AG04449 (cell line): ENCODE measurements at places on chromosomes 6 and 20.

DNA sequence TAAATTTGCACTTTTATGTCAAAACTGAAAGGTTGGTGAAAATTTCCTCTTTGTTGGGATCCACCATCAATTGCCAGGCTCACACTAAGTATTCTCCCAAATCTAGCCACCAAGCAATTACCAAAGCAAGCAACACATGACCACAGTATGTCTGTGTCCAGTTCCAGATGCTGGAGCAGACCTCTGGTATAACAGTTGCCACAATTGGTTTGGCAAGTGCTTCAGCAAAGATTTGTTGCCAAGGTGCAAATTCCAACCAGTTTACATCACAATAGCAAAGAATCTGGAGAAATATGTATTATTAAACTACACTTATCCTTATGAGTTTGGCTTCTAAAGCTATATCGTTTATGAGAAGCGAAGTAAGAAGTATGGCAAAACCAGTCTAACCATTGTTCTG, 6.4 kb downstream of the GTF2H5 start:
- peak; percentile 86 for DNase-seq

DNA sequence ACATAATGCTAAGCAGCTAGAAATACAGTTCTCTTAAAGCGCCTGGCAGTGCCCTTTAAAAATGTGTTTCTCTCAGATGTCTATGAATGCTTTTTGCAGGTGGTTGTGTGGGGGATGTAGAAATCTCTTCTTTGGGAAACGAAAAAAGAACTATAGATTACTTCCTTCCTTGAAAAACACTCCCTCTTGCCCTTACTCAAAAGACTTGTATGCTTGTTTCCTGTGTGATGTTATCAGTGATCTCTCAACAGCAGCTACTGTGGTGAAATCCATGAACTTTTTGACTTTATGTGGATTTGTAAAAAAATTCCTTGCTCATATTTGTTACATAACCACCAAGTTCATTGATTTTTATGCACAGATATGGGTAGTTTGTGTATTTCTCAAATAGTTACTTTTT, 916.5 kb downstream of the QKI start:
- no peak for DNase-seq

DNA sequence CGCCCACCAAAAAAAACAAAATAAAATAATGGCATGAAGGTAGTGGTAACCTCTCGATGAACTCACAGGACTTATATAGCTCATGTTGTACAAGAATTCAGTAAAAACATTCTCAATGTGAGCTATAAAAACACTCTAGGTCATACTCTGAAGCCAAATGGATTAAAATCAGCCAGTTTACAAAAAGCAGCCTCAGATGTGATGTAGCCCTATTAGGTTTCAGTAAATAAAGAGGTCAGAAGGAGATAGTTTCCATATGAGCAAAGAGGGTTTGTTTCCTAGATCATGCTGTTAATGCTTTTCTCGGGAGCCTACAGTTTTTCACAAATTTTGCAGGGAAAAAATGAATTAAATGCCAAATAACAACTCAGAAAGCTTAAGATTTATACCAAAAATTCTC, 319.5 kb upstream of the HSF2 start:
- no peak for DNase-seq

DNA sequence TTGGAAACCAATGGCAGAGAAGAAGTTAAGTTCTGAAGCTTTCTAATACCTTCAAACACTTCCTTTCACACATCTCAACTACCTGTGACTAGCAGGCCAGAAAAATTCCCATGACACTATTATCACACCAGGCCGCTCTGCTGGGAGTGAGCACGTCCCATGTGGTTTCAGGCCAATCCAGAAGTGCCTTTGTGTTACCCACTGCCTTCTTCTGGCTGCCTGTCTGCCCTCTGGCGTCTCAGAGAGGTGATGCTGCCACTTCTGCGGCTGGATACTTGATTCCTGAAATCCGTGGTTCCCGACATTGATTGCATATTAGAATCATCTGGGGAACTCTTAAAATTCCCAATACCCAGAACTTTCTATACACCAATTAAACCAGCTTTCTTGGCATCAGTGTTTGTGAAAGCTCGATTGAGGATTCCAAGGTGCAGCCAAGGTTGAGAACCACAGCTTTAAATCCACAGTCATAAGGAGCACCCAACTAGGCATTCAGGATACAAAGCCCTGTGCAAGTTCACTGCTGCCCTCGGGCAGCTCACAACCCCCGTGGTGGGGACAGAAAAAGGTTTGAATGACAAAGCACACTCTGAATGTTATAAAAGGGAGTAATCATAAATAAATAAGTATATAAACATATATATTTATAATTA, 65.6 kb downstream of the STMND1 start:
- DNase-seq: no peak

GRCh38 chr6:56527934-56528333, 114.8 kb downstream of the DST start:
- no peak for DNase-seq

GRCh38 chr20:7935027-7935551, 5.2 kb downstream of the HAO1 start:
- no peak for DNase-seq

- no peak for DNase-seq
Measured at GRCh38 chr20:59165396-59165795, 1.8 kb downstream of the ZNF831 start.

DNA sequence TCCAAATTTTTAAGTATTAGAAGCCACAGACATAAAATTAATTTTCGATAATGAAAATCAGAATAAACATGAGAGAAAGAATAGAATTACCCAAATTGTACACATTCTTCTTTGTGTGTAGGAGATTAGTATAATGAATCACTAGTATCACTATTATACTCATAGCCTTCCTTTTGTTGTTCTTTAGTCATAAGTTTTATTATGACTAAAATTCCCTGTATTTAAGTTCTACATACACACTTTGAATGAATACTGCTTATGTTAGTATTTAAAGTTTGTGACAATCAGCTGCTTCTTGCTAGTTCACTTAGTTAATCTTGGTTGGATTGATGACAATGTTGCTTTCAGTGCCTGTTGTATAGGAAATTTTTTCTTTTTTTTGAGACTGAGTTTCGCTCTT, 72.7 kb downstream of the CCDC170 start:
- no peak for DNase-seq

DNA sequence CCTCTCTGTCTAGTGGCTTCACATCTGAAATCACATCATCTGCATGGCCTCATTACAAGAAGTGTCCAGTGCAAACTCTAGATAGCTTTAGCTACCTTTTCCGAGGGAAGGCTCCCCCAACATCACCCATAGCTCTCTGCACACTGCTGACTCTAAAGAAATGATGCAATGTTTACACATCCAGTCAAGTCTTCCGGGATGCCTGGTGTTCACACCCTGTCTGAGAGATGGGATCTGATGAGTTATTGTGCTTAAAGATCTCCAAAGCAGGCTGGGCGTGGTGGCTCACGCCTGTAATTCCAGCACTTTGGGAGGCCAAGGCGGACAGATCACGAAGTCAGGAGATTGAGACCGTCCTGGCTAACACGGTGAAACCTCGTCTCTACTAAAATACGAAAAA, 404.6 kb upstream of the IRAK1BP1 start:
- no peak for DNase-seq

DNA sequence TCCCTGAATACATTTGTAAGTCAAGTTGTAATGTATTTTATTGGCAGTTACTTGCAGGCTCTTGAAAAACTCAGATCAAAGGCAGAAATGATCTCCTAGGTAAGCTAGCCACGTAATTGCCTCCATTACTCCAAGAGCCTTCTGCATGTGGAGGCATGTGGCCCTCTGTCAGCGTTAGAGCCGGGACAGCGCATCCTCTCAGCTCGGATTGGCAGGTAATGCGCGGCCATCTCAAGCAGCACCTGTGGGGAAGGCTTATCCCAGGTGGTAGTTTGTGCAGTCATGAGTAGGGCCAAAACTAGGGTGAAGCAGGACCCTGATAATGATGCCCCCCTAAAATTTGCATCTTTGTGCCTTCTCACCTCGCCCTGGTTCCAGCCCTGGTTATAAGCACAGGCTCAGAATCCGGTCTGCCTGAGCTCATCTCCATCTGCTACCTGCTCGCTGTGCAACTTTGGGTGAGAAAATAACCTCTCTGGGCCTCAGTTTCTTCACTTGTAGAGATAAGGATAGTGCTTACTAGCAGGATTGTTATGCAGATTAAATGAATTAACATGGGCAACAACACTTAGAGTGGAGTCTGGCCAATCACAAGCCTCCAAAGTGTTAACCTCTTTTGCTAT, 157.5 kb upstream of the PMEPA1 start:
- no peak for DNase-seq

DNA sequence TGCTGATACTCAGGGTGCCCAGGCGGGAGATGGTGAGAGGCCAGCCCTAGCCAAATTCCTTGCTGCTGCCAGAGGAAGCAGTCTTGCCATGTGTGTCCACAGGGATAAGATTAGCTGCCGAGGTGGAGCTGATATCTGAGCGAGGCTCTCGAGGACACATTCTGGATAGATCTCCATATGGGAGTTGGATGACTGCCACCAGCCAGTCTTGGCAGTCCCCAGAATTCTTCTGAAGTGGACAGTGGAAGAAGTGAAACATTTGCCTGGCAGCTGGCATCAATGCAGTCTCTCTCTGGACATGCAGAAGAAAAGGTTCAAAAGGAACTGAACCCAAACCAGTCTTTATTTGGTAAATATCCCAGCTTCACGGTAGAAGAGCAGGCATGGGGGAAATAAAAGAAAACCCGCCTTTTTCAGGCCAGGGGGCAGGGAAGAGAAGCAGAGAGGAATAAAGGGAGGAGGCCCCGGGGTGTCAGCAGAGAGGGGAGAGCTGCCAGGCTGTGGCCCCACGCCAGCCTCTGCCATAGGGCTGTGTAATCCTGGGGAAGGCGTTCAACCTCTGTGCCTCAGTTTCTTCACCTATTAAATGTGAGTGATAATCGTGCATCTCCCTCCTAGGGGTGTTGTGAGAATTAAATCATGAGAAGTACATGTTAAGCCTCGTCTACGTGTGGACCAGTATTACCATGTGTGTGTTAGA, 3.7 kb upstream of the FUCA2 start:
- no peak for DNase-seq

DNA sequence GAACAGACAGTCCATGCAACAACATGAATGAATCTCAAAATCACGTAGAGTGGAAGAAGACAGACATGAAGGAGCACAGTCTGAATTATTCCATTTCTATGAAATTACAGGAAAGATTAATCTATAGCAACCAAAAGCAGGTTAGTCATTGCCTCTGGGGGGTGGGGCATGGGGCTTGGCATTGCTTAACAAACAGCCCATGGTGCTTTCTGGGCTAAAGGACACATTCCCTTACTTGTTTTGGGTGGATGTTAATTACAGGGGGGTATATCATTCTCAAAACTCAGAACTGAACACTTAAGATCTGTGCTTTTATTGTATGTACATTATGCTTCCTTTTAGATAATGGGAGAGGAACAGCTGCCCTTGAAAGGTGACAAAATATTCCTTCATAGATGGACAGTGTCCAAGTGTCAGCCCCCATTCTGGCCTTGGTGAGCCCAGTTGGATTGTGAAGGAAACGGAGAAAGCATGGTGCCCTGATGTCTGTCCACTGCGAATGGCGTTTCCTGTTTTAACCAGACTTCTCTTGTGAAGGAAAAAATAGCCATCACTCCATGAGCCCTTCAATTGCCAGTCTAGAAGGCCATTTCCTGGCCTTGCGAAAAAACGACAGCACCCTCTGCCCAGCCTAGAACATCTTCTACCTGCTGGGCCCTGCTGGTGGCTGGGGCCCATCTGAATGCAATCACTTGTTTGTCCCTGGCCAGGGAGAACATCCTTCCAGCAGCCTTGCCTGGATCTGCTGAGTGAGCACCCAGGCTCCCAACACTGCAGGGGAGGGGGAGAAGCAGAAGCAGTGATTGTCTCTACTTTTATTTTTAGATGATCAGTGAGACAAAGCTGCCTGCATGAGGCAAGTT, 179.7 kb downstream of the BCAS1 start:
- DNase-seq: no peak

DNA sequence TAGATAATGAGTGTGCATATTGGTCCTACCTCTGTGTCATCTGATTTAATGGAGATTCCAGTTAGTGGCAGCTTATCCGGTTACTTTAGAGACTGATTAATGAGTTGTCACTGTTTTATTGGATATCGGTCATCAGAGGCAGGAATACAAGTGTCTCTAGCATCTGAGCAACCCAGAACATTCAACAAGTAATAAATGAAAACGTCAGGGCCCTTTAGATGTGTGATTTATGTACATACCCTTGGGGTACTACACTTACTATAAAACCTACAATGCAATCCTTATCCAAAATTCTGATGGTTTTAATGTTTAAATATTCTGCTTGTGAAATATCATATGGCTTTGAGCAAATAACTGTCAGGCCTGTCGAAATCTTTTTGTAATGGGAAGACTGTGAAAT, 1117.9 kb upstream of the FLRT3 start:
- no peak for DNase-seq

- DNase-seq: no peak
Measured at GRCh38 chr6:75438442-75439116, 55.0 kb downstream of the FILIP1 start.

GRCh38 chr6:113734982-113735381, 122.2 kb upstream of the MARCKS start:
- no peak for DNase-seq

DNA sequence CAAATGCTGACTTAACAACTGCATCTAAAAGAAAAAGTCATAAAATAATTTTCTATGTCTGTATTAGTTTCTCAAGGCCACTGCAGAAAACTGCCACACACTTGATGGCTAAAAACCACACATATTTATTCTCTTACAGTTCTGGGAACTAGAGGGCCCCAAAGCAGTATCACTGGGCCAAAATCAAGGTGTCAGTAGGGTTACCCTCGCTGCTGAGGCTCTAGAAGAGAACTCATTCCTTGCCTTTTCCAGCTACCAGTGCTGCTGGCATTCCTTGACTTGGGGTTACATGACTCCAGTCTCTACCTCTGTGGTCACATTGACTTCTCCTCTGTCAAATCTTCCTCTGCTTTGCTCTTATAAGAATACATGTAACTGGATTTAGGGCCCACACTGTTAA, 124.6 kb upstream of the THEMIS start:
- DNase-seq: no peak

DNA sequence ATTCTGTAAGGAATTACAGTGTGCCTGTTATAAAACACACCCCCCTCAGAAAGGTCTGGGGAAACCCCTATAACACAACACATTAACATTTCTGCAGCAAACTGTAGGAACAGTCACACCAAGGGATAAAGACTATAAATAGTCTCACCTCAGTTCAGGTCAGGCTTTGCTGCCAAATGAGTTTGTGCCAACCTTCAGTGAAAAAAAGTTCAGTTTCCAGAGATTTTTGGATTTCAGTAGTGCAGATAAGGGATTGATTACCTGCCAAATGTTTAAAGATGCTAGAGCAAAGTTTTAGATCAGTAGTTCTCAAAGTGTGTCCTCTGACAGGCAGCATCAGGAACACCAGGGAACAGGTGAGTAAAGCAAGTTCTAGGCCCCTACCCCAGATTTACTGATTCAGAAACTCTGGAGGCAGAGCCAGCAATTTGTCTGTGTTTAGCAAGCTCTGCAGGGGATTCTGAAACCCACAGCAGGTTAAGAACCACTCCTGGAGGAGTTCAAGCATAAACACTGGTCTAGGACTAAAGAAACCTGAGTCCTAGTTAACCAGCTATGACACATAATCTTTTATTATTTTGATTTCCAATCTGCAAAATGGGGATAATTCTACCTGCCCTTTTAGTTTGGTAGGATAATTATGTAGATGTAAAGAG, 111.0 kb downstream of the RCAN2 start:
- DNase-seq: no peak
